ENCODE measurements at places on chromosomes 7 and 10.

- no peak for DNase-seq
Measured at GRCh38 chr7:63027075-63027474, 971.6 kb upstream of the ZNF722 start.

GRCh38 chr10:122986335-122986734 lies 6.1 kb downstream of the PSTK start:
- DNase-seq: no peak

- no peak for DNase-seq
Measured at GRCh38 chr10:71278691-71279588, 40.1 kb upstream of the SLC29A3 start.

DNA sequence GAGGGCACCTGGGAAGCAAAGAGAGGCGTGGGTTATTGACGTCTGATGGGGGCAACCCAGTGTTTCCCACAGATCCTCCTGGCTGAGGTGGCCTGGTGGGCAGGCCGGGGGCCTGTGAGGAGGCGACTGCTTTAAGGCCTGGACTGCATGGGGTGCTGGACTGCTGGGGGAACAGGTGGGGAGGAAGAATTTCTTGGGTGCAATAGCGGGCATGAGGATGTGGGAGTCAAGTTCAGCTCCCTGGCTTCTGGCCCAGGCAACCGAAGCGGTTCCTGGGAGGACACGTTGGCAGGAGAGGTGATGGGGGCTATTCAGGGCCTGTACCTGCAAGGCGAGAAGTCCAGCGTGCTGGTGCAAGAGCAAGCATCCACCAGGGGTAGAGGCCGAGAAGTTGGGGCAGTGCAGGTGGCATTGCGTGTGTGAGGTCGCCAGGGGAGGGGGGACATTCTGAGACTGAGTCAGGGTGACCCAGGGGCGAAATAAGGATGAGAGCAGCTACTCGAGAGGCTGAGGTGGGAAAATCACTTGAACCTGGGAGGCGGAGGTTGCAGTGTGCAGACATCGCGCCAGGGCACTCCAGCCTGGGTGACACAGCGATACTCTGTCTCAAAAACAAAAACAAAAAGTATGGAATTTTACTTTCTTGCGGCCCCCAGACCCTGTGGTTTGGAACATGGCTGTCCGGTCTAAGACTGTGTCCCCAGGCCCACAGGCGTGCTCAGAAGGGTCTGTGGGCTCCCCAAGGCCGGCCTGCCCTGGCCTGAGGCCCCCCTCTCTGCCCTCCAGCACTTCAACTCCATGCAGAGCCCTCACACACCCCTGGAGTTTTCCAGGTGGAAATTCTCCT lies 53.6 kb upstream of the ELN start:
- no peak for DNase-seq

- DNase-seq: no peak
Measured at GRCh38 chr7:34869057-34869456, 168.2 kb downstream of the DPY19L1 start.

DNA sequence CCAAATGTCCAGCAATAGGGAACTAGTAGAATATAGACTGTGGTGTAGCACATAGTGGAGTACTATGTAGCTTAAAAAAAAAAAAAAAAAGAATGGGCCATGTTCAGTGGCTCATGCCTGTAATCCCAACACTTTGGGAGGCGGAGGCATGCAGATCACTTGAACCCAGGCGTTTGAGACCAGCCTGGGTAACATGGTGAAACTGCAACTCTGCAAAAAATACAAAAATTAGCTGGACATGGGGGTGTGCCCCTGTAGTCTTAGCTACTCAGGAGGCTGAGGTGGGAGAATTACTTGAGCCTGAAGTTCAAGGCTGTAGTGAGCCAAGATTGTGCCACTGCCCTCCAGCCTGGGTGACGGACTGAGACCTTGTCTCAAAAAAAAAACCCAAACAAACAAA lies 64.4 kb downstream of the CHN2 start:
- no peak for DNase-seq

- no peak for DNase-seq
Measured at GRCh38 chr7:152140560-152140959, 115.1 kb downstream of the GALNT11 start.

- no peak for DNase-seq
Measured at GRCh38 chr7:91140286-91140685, 123.9 kb upstream of the FZD1 start.

DNA sequence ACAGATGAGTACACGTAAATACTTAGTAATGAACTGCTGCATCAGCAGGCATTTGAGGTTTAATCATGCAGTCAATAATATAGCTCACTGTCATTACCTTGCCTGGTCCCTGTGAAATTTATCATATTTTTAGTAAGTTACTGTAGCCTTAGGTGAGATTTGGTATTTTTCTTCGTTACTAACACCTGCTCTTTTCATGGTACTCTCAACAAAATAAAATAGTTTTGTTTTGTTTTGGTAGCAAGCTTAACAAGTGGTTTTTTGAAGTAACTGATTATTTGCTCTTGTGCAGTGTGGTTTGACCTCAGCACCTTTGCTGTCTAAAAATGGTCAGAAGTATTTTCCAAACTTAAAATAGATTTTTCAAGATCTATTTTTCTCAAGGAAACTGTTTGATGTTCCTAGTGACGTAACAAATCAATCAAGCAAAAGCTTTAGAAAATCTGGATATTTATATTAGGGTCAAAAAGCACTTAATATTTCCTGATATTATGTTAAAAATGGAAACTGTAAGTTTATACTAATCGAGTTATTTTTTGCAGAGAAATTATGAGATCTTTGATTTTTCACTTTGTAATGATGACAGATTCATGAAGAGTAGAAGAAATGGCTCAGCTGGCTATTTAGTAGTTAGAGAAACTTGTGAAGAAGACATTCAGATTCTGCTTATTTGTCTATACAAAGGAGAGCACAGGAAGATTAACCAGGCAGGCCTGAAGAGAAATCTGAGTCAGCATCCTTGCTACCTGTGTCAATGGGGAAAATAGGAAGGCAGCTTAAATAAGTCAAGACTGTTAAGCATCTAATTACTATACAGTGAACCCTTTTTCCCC lies 21.0 kb upstream of the RPA3 start:
- no peak for DNase-seq

DNA sequence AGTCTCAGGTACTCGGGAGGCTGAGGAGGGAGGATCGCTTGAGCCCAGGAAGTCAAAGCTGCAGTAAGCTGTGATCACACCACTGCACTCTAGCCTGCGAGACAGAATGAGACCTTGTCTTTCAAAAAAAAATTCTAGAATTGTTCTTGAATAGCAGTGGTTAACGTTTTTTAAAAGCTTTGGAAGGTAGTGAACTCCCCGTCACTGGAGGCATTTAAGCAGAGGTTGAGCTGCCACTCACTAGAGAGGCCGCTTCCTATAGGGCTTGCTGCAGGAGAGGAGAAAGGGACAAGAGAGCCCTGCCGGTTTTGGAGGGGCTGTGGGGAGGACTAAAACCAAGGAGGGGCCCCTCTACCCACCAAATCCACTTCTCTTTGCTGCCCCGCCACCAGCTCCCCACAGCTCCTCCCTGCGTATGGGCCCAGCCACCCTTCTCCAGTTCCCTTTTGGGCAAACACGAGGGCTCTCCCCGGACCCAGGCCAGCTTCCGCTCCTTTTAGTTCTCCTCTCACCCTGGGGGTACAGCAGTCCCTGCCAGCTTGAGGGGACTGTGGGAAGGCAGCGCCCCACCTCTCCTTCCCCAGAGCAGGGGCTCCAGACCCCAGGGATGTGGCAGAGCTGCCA lies 86.9 kb upstream of the GTF2I start:
- DNase-seq: no peak

DNA sequence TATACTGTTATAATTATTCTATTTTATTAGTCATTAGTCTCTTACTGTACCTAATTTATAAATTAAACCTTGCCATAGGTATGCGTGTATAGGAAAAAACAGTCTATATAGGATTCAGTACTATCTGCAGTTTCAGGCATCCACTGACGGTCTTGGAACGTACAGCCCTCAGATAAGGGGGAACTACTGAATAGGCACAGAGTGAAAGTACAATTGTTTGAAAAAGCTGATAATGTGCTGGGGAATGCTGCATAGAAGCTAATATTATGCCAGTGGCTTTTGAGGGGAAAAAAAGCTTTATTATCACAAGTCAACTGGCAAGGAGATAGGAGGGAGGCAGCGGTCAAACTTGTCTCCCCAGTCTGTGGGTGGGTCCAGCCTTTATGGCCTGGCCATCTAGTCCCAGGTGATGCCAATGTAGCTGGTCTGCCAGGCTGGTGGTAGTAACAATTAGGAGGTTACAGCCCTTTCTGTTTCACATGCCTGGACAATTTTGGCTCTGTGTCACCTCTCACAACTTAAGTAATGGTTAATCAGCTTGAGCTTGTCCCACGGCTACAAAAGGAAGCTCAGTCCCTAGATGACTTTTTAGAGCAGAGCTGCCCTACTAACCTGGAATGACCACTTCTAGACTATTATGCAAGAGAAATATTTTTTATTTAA lies 8.3 kb upstream of the FMC1 start:
- no peak for DNase-seq

- no peak for DNase-seq
Measured at GRCh38 chr7:151514461-151515275, 5.0 kb downstream of the RHEB start.

GRCh38 chr10:117578999-117579590 lies 36.5 kb downstream of the EMX2 start:
- DNase-seq: no peak
